ENCODE measurements at places on chromosomes 6 and 20.

GRCh38 chr6:42166444-42167141, 6.6 kb upstream of the GUCA1A start:
- peak; percentile 71 for DNase-seq

DNA sequence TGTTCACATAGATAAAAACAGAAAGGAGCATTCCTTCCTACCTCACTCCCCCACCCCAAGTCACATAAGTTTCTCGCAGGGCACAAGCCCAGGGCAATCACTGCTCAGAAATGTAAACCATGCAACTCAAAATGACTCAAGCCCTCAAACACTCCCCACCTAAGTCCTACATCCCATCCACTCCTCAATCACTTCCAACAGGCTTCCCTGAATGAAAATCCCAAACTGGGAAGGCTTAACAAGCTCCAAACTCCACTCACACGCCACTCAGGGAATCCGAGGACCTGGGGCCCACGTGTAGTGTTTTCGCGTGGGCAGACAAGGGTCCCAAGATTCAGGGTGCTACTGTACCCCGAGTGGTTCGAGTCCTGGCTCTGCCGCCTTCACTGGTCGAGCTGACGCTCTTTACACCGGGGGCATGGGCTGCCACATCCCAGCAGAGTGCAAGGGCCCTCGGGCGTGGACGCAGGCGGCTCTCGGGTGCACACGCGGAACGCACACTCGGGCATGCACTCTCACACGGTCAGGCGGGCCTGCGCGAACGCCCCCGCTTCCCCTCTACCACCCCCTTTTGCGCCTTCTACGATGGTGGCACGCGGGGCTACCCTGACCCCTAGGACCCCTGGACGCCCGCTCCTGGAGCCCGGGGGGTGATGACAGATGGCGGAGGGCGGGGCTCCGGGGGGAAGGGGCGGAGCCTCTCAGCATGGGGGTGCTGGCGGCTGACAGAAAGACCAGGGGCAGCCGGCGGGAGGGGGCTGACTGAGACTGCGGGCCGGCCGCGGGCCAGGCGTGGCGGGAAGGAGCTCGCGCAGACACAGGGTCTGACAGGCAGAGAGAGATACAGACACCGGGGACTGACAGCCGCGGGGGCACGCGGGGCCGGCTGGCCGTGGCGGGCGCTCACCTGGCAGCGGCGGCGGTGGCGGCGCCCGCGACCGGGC, 657 bp downstream of the ZHX3 start:
- peak; percentile 72 for DNase-seq

DNA sequence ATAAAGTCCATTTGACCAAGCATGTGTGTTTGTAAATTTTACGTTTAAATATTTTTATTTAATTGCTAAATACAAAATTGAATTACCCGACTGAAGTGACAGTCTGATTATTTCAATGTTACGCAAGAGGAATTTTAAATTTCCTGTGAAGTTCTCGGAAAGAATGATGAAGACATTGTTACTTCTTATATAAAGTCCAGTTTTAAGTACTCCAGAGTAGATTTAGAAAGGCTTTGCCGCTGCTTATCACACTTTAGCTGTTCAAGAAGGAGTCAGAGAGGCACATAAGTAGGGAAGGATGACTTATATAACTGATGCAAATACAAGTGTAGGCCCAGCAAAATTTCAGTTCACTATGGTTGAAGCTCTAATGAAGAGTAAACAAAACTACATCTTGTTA, 265.1 kb upstream of the CITED2 start:
- no peak for DNase-seq

DNA sequence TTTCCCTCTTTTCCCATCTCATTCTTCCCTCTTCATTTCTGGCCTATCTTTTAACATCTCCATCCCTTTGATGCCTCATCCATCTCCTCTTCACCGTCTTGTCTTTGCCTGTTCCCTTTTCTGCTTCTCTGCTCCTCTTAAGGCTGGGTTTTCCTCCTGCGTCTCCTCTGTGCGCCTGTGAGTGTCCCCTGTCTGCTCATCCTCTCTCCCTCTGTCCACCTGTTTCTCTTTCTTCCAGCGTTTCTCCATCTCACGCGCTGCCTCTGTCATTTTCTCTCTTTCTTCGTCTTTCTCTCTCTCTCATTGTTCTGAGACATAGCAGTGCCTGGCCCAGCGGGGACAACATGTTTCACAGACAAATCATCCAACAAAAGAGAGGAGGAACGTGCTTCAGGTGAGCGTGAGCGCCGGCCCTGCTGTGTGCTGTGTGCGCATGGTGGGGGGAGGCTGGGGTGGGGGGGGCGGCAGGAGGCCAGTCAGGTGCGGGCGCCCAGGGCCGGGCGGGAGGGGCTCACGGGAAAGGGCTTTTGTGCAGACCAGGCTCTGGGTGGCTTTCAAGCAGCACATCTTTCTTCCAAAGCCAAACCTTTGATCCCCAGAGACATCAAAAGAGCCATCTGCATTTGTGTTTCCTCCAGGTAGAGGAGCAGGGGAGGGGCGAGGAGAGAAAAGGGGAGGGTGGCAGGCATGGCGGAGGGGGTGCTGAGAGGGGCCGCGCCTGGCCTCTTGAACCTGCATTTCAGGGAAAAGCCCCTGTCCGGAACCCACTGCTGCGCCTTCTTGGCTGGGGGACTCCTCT, 121.3 kb downstream of the VEGFA start:
- DNase-seq, result no peak

DNA sequence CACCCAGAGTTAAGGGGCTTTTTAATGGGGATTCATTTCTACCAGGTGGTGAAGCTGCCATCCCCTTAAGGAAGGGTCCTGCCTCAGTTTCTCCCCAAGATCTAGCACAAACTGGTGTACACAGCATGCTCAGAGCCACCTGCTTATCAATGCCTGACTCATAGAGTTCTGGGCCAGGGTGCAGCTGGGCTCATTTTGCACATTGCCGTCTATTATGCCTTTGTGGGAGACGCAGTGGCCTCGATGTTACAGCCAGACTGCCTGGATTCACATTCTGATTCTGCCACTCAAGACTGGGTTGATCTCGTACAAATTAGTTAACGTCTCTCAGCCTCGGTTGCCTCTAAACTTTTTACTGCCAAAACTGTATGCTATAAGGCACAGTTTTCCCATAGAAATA, 365.7 kb downstream of the ZFAND3 start:
- no peak for DNase-seq
